Left renal pelvis (tissue), 4 donors: ENCODE measurements at places on chromosomes 2 and 18.

GRCh38 chr2:74744731-74745515, 89.0 kb upstream of the HK2 start:
- no peak for DNase-seq

GRCh38 chr18:46096651-46097300, 1.3 kb downstream of the ATP5F1A start:
- DNase-seq, result no peak

DNA sequence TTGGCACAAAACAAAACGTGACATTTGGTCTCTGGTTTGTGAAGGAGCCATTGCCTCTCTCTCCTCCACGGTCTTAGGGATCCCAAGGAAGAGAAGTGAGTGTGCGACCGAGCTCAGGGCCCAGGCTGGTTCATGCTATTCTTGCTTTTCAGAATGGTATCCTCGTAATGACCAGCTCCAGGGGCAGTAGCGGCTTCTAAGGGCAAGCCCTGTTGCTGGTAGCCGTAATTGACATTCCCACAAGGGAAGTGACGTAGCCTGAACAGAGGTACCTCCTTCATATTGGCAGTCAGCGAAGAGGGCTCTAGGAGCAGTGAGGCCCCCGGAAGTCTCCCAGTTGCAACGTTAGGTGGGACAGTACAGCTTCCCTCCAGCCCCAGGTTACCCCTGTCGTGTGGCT, 77.9 kb downstream of the CLIP4 start:
- no peak for DNase-seq

GRCh38 chr2:134988994-134989605, 58.1 kb downstream of the MAP3K19 start:
- DNase-seq, result peak; percentile 30

DNA sequence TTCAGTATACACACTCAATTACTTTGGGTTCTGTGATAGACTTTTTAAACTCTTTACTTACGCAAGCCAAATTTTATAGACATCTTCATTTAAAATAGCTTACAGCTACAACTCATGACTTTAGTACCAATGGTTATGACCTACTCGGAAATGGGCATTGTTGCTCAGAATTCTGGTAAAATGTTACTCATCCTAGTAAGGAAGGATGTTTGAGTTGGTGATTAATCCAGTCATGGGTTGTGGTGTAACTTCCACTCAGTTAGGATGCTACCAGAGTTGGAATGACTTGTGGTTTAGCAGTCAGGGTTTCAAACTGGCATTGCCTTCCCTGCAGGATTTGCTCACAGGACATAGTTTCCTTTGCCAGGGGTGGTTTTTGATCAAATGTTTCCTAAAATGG, 7.4 kb upstream of the NPC1 start:
- no peak for DNase-seq

GRCh38 chr2:148253685-148254084, 232.8 kb downstream of the MBD5 start:
- DNase-seq, result no peak

GRCh38 chr2:234787114-234787513, 164.7 kb upstream of the SH3BP4 start:
- no peak for DNase-seq

GRCh38 chr2:127037476-127037875, 69.5 kb downstream of the BIN1 start:
- DNase-seq, result no peak

DNA sequence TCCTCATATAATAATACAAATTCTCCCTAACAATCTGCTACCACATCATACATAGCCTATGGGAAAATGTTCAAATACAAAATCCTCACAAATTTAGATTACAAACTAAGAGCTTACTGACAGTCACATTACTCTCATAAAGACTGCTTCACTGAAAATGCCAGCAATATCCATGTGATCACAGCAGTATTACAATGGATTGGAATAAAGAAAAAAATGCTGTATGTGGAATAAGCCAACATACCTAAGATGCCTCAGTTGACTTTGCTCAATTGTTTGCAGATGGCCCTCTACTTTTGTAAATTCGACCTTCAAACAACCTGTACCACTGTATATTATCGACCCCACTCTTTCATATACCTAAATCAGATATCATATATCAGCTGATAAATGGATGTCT, 88.7 kb downstream of the DYM start:
- no peak for DNase-seq

GRCh38 chr2:68974946-68975665, 670 bp downstream of the GKN1 start:
- DNase-seq, result no peak

GRCh38 chr2:43643680-43644079, 6.6 kb downstream of the PLEKHH2 start:
- DNase-seq, result no peak

DNA sequence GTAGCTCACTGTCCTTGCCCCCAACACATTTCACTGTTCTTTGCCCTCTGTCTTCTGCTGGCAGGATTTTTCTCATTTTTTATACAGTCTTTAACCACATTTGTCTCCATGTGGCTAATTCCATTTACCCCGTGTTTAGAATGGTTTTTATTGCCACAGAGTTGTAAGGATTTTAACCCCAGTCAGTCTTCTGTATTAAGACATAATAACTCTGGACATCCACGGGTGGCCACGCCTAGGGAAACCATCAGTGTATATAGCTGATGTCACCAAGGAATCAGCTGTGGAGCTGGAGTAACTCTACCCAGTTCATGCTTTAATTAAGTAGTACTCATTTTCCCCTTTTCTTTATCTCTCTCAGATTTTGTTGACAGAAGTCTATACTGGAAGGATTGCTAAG, 139.8 kb downstream of the MAP4K4 start:
- no peak for DNase-seq

- DNase-seq, result no peak
Observed at GRCh38 chr2:199509403-199509802, 51.7 kb upstream of the SATB2 start.

DNA sequence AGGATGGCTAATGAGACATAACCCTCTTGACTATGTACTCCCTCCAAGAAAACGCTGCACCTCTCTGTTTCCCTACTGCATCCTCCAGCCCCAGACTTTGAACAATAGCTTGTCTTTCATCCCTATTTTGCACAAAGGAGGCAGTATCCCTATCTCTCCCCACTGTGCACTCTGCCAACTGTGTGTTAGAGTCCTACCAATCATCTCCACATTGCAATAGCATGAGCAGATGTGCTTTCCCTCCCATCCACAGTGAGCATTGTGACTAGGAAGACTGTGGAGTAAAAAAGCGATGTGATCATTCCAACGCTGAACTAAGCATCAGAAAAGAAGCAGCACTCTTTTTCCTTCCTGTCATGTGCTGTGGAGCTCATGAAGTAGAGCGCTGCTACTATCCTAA, 206.3 kb upstream of the GULP1 start:
- DNase-seq, result no peak

DNA sequence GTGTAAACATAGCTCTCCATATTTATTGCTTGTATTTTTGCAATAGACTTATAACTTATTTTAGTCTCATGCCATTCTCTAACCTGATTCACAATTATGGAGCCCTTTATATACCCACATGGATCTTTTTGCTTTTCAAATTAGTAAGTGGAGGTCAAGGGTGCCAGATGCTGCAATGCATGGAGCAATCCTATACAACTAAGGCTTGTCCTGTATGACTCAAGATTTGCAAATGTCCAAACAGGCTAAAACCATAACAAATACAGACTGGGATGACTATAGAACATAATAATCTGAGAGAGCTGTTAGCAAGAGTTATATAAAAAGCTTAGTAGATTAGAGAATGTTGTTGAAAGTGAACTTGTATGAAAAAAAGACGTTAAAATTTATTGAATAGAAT, 690.4 kb upstream of the NRXN1 start:
- DNase-seq, result no peak

DNA sequence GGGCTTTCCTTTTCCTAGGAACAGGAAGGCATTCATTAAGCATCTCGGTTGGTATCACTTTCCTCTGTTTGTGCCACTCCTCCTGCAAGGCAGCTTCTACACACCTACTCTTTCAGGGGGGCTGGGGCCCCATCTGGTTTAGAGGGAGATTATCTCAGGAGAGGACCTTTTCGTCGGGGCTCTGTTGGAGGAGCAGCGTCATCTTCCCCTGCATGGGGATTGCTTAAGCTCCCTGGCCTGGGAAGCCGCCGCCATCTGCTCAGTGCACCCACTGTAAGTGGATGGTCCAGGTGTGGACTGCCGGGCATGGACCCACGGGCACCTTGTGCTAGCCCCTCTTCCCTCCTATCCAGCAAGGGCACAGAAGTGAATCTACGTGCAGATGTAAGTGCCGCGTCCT, 355.3 kb upstream of the SMIM21 start:
- DNase-seq, result no peak

- DNase-seq, result no peak
Observed at GRCh38 chr2:160459538-160460332, 33.9 kb downstream of the RBMS1 start.

- DNase-seq, result no peak
Observed at GRCh38 chr18:46538376-46538775, 118.6 kb downstream of the LOXHD1 start.

GRCh38 chr2:144683107-144683753, 163.3 kb upstream of the ZEB2 start:
- DNase-seq, result no peak

- DNase-seq, result no peak
Observed at GRCh38 chr2:31996571-31997150, 14.1 kb downstream of the MEMO1 start.

- no peak for DNase-seq
Observed at GRCh38 chr18:27824275-27824674, 352.7 kb downstream of the CDH2 start.

GRCh38 chr2:230226051-230226551, 565 bp downstream of the SP140 start:
- no peak for DNase-seq
